ENCODE measurements at places on chromosomes 7 and 10.

GRCh38 chr7:146606628-146607027 lies 490.0 kb downstream of the CNTNAP2 start:
- DNase-seq, result no peak

- no peak for DNase-seq
Observed at GRCh38 chr10:127498087-127498486, 51.0 kb upstream of the NPS start.

- DNase-seq, result no peak
Observed at GRCh38 chr7:134660961-134661376, 14.3 kb downstream of the BPGM start.

DNA sequence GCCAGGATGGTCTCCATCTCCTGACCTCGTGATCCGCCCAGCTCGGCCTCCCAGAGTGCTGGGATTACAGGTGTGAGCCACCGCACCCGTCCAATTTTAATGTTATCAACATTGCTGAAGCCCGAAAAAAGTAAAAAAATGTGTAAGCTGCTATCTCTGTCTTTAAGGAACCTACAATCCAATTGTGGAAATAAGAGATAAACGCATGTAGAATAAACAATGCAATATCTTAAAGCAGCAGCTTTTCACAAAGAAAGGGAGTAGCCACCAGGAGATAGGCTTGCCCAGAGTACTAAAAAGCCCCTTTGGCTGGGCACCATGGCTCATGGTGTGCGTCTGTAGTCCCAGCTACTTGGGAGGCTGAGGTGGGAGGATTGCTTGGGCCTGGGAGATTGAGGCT lies 282.9 kb upstream of the LYZL1 start:
- DNase-seq, result no peak

DNA sequence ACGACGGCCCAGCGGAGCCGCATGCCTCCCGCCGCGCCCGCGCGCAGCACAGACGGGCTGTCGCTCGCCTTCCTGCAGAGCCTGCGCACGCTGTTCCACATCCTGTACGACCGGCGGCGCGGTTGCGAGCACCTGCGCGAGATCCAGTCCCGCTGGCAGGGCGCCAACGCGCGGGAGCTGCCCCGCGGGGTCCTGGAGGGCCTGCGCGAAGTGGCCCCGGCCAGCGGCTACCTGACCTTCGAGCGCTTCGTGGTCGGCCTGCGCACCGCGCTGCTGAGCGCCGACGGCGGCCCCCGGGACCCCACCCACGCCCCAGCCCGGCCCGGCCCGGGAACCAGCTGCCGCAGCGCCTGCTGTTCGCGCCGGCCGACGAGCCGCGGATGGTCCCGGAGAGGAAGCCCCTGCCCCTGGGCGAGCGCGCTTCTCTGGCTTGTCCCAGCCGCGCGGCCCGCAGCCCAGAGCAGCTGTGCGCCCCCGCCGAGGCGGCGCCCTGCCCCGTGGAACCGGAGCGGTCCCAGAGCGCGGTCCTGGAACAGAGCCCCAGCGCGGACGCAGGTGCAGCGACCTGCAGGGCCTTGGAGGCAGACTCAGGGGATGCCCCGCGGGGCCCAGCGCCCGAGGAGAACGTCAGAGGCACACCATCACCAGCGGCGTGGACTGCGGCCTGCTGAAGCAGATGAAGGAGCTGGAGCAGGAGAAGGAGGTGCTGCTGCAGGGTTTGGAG lies 25.3 kb upstream of the ZNF716 start:
- no peak for DNase-seq

- no peak for DNase-seq
Observed at GRCh38 chr7:106371629-106372028, 86.8 kb upstream of the NAMPT start.

- no peak for DNase-seq
Observed at GRCh38 chr7:30902466-30902865, 9.2 kb upstream of the AQP1 start.

DNA sequence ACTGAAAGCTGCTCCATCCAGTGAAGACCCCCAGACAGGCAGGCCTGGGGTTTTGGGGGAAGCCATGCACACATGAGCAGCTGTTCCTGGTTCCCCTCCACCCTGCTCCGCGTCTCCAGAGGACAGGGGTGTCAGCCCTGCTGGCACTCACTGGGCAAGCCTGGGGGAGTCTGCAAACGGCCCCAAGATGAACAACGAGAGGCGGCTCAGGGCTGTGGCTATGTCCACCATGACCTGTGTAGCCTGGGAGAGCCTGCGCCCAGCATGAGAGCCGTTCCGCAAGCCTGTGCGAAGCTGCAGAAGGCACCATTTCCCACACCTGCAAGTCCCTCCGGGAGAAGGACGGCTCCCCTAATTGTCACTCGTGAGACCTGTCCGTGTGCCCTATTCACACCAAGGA lies 59.5 kb downstream of the DPYSL4 start:
- no peak for DNase-seq

GRCh38 chr7:49776994-49777393 lies 3.6 kb downstream of the VWC2 start:
- DNase-seq, result no peak

GRCh38 chr7:138064856-138065357 lies 11.4 kb upstream of the AKR1D1 start:
- no peak for DNase-seq

DNA sequence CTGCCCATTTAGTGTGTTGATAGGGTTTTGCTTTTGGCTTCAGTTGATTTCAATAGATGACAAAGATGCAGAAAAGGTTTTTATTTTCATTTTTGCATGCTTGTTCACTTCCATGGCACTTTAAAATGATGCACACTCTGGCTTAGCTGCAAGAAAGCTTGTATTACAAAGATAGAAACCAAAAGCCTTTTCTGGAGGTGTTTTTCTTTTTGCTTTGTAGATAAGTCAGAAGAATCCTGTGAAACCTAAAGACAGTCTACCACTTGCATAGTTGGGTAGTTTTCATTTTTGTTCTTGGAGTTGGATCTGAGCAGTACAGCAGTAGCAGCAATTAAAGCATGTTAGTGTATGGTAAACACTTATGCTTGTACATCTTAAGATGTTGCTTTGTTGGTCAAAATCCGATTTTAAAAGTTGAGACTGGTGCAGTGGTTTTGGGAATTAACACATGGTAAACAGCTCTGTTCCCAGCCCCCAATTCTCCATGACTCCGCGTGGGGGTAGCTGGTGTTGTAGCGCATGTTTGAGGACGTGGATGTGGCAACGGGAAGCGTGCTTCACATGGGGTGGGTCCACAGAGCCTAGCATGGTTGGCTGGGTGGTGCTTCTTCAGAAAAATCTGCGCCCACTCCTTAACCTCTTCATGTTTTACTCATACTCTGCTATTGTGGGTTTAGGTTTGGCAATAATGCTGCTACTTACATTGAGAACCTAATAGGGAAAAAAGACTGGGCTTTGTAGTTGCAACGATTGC lies 19.8 kb downstream of the CCNY start:
- peak; percentile 28 for DNase-seq

DNA sequence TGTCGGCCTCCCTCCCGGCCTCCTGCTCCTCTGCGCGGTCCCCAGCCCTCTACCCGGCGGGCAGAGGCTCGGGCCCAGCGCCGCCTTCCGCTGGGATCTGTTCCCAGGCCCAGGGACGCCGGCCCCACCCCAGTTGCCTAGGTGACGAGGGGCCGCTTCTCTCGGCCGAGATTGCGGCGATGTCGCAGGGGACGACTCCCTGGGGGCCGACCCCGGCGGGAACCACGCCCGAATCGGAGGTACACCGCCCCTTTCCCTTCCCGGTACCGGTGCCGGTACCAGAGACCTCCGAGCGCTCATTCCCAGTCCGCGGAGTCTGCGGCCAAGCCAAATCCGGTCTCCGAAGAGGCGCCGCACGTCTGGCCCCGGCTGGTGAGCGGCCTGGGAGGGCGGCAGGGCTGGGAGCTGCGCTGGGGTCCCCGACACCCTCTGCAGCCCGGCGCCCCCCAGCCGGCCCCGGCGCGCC lies at the start of gene CABCOCO1:
TSS of gene CABCOCO1 (plus strand) at position 136 of the 466 bp plus-strand sequence. CDS start at position 180, 44 bp downstream.
- no peak for DNase-seq

DNA sequence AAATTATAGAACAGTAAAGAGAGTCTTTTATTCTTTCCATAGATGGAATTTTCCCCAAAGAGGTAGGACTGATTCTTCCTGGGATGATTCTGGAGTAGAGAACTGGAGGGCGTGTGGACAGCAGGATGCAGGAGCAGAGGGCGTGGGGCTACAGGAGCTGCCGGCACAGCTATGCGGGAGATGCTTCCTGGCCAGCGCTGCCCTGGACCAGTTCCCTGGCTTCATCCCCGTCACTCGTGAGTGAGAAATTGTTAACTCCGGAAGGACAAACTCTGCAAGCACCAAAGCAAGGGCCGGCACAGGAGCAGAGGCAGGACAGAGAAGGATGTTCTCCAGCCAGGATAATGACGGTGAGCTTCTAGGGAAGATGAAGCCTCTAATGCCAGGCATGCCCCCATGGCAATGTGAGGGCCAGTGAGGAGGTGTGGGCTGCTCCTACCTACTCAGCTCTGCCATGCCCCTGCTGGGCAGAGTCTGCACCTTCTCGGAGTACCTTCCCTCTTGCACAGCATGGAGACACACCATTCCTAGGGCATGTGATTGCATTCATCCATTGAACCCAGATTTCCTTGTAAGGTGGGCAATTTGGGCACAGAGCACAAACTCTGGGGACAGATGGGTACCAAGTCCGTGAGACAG lies 760.9 kb upstream of the IGFBP3 start:
- DNase-seq, result no peak

DNA sequence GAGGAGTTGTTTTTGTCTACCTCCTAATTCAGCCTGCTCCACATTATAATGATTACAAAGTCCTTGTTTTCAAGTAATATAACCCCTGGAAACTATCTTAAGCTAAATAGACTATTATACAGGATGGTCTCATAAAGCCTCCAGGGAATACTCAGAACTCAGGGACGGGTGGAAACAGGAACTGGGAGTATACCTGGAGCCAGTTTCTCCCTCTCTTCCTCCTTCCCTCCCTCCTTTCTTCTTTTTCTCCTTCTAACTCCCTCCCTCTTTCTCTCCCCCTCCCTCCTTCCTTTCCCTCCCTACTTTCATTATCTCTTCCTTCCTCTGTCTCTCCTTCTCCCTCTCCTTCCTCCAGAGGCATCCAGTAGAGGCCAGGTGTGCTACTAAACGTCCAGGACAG lies 76.2 kb upstream of the PRR15 start:
- DNase-seq, result no peak

GRCh38 chr7:12469568-12469967 lies 65.9 kb upstream of the VWDE start:
- DNase-seq, result no peak

GRCh38 chr10:52769966-52770365 lies 2.6 kb downstream of the MBL2 start:
- no peak for DNase-seq

DNA sequence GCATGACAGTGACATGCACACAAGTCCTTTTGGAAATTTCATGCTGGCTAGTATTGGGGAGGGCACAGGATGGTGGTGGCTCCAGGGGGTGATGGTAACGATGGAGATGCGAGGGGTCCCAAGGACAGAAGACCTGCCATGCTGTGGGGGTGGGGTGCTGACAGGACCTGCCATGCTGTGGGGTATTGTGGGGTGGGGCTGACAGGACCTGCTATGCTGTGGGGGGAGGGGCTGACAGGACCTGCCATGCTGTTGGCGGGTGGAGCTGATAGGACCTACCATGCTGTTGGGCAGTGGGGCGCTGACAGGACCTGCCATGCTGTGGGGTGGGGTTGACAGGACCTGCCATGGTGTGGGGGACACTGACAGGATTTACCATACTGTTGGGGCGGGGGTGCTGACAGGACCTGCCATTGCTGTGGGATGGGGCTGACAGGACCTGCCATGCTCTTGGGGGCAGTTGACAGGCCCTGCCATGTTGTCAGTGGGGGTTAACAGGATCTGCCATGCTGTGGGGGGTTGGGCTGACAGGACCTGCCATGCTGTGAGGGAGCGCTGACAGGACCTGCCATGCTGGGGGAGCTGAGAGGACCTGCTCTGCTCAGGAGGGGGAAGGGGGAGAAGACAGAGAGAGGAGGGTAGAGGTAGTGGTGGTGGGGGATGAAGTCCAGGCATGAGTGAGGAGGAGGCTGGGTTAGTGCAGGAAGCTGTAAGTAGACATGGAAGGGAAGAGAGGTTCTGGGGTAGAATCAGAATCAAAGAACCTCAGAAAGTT lies 36.2 kb upstream of the RET start:
- no peak for DNase-seq

DNA sequence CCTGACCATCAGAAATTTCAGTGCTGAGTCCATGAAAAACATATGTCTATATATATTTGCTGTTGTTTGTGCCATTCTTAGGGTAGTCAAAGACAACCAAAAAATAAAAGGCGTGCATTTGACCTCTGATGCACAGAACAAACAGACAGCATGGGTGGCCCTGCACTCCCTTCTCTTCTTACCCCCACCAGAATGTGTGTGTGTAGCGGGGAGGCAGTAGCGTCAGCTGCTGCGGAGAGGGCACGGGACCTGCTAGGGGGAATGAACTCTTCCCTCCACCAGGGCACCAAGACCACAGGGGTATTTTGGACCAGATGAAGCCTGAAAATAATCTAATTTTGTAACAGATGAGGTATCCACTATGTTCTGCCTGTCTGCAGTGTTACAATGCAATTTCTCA lies 277.7 kb upstream of the ZNF32 start:
- DNase-seq, result no peak

- no peak for DNase-seq
Observed at GRCh38 chr7:157016352-157017041, 6.0 kb upstream of the MNX1 start.

- no peak for DNase-seq
Observed at GRCh38 chr10:132507409-132507955, 30.1 kb upstream of the INPP5A start.

DNA sequence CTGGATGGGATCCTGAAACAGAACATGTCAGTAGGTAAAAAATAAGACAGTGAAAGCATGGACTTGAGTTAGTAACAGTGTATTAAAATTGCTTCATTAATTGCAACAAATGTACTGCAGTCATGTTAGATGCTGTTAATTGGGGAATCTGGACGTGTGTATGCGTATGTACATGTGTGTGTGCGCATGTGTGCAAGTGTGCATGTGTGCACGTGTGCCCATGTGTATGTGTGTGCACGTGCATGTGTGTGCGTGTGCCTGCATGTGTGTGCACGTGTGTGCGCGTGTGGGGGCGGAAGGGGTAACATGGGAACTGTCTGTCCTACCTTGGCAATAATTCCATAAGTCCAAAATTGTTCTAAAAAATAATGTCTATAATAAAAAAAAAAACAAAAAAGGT lies 67.3 kb downstream of the SMURF1 start:
- no peak for DNase-seq

DNA sequence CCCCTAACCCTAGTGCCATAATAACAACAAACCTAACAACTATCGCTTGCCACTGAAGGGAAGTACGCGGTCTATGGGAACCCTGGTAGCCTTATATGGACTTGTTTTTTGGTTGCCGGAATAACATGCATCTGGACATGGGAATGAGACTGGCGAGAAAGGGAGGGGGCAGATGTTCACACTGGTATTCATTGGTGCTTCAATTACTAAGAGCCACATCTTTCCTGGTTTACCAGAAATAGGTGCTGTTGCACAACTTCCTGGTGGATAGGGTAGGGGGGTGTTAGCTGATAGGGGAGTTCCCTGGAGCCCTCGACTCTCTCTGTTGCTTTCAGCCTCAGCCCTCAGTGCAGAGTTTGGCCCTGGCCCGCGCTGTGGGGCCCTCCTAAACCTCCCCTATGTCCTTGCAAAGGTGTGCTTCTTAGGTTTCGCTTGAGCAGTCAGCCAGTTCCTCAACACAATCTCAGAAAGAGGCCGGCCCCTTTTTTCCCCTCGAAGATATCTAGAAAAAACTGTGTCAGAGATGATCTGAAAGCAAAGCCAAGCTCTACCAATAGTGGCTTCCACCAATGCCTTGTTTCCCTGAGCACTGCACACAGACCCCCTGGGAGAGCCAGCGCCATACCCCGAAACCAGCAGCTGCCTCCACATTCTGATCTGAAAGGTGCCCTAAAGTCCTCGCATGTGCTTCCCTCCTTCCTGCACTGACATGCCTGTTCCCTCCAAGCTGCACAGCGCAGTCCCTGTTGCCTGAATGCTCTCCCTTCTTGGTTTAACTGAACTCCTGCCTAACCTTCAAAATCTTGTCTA lies 13.5 kb downstream of the TBXAS1 start:
- DNase-seq, result no peak

Measured in stimulated activated CD4-positive, alpha-beta T cell treated with anti-CD3 and anti-CD28 coated beads, Interleukin-4, amount 100 ng/mL, for 1 hour (primary cell).